ENCODE measurements at places on chromosomes 1 and 21.

- DNase-seq: no peak
These were observed 90.0 kb downstream of the PAPPA2 start for GRCh38 chr1:176552999-176553398.

DNA sequence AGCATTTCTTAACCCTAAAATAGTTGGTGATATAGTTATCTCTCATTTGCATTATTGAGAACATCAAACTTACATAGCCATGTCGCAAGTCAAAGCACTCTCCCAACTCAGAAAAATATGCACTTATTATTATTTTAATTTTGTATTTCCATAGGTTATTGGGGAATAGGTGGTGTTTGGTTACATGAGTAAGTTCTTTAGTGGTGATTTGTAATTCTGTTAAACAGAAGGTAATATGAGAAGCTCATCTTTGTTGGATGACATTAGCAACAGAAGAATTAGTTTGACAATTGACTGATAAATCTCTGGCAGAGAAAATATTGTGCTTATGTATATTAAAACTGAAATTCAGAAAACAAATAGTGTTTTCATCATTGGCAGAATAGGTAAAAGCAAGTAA lies 154.8 kb downstream of the NFIA start:
- DNase-seq: no peak

GRCh38 chr1:47231301-47232186 lies 481 bp downstream of the TAL1 start:
- DNase-seq: no peak

DNA sequence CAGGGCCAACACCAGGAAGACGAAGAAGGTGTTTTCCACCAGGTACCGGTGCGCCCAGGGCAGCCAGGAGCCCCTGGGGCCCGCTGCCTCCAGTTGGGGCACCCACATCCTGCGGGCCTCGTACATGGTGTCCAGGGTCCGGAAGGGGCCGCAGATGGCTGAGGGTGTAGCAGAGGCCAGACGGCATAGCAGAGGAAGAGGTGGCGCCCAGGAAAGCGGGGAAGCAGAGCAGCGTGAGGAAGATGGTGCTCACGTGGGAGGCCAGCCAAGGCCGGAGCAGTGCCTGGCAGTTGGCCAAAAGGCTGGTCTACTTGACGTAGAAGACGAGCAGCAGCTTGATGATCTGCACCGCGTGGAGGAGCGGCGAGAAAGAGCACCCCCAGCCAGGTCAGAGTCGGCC lies 40.4 kb downstream of the ZNF691 start:
- no peak for DNase-seq

DNA sequence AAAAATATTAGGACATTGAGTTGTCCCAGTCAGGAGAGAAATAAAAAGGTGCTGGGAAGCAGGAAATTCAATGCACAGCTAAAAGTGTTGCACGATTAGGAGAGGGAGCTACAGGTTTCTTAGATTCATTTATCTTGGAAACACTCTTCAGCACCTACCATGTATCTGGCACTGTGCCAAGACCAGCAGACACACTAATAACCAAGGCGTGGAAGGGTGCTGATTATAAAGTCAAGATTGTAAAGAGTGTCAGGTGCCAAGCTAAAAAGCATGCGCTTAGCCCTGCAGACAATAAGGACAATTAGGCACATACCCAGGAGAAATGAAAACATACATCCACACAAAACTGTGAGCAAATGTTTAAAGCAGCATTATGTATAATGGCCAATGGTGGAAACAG lies 129.9 kb downstream of the DSCAM start:
- DNase-seq: no peak

DNA sequence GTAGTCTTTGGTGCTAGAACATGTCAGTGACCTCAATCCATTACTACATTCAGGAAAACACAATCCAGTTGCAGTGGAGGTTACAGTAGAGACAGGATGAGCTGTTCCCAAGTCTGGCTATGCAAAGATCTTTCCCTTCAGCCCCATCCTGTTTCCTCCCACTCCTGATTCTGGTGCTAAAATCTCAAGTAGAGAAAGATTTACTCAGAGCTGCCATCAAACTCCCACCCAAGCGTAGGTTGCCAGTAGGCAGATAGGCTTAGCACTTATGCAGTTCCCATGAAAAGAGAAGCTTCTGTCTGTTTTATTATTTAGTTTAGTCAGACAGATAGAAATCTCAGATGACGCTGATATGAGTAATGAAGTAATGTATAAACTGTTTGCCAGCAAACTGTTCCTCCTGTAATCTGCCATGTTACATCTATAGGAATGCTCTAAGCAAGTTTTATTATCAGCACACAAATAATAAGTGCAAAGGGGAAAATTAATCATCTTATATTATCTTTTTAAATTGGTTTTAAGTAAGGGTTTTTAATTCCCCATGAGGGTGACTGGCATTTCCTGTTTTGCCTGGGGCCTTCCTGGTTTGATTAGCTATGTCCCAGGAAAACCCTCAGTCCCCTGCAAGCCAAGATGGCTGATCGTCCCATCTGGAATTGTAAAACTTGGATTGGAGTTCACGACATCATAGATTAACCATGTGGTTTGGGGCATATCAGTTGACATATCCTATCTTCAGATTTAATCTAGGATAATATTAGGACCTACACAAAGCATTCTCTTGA lies 188.3 kb upstream of the PALMD start:
- DNase-seq: no peak

GRCh38 chr1:19846338-19846737 lies 31.3 kb upstream of the RNF186 start:
- no peak for DNase-seq

GRCh38 chr1:5937373-5937857 lies 54.8 kb downstream of the NPHP4 start:
- no peak for DNase-seq

DNA sequence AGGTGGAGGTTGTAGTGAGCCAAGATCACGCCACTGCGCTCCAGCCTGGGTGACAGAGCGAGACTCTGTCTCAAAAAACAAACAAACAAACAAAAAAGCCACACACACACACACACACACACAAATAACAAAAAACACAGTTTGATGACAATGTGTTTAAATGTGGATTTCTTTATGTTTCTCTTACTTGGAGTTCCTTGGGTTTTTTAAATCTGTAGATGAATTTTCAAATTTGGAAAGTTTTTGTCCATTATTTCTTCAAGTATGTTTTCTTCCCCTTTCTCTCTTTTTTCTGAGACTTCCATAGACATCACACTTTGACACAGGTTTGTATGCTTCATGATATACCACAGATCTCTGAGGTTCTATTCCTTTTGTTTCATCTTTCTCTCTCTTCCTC lies 12.1 kb upstream of the PPIE start:
- no peak for DNase-seq

- no peak for DNase-seq
These were observed 21.3 kb upstream of the CEP85 start for GRCh38 chr1:26212726-26213125.

DNA sequence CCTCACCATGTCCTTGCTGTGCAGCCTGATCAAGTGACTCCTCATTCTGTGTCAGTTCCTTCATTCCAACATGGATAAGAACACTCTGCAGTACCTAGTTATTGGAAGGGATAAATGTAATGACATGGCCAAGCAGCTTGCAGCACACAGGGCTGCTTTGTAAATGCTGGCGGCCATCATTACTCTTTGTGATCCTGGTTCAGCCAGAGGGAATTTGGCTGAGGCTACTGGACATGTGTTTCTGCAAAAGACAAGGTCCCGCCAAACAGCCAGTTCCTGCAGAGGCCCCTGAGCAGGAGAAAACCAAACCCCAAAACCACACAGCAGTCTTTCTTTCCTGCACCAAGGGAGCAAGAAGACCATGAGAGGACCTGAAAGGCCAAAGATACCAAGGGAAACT lies 495.8 kb downstream of the AJAP1 start:
- DNase-seq: no peak

GRCh38 chr1:90402893-90403849 lies 313.9 kb downstream of the BARHL2 start:
- no peak for DNase-seq

DNA sequence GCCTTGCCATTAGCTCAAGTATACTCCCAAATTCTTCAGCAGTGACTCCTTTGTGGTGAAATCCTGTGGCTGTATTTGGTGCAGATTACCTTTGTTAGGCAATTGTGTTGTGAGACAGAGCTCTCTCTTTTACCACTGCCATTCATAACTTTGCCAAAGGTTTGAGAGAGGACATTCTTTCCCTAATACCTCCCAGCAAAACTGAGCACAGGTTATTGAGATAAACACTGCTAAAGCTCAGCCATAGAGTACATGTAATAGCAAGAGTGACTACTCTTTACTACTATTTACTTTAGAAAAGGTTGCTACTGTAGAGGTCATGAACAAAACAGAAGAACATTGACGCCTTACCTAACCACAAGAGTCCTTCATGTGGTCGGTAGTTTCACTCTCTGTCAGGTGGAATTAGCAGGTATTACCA lies 514.0 kb upstream of the ADAMTS5 start:
- DNase-seq: no peak

DNA sequence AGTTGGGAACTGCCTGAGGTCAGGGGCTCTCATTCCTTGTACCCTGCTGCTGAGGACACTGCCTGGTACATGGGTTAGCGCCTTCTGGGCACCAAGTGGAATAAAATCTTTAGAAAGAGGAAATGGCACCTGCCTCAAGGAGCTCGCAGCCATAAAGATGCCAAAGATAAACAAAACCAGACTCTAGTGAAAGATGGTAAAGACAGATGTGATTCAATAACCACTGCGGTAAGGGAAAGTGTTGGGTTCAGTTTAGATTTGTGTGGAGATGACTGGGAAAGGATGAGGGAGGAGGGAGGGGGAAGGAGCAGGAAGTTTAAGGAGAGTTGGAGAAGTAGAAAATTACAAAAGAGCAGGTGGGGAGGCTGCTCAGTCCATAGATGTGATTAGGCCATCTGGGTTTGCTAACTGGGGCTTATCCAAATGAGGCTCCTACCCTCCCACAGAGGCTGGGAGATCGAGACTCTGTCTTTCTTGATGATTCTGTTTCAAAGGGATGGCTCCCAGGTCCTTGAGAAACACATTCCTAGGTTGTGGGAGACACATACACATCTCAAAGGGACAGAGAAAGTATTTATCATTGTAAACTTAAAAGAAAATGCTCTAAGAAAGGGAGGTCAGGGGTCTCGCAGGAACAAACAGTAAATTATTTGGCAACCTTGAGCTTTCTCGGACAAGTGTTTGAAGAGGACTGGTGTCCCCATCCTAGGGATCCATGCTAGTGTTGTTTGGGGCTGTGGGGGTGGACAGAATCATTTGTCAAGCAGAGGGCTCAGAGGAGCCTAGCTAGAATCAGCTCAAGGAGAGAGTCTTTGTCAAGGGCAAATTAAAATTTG lies 65.7 kb upstream of the MORC3 start:
- no peak for DNase-seq

DNA sequence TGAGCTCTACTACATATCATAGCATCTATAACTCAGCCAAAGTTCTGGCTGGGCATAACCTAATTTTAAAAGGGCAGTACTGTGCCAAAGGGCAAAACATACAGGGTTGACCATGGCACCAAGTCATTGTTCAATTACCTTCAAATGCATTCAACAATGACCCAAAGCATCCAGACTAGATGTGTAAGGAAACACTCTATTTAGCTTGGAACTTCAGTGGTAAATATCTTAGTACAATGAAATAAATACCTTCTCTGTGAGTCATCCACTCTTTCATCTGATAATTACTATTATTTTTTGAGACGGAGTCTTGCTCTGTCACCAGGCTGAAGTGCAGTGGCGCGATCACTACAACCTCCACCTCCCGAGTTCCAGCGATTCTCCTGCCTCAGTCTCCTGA lies 70.0 kb downstream of the NVL start:
- no peak for DNase-seq

GRCh38 chr1:178565586-178565985 lies 52.7 kb downstream of the TEX35 start:
- DNase-seq: no peak

GRCh38 chr1:155983191-155984024 lies 5.1 kb upstream of the ARHGEF2 start:
- no peak for DNase-seq

- DNase-seq: no peak
These were observed 65.4 kb upstream of the ESRRG start for GRCh38 chr1:216788671-216789070.

DNA sequence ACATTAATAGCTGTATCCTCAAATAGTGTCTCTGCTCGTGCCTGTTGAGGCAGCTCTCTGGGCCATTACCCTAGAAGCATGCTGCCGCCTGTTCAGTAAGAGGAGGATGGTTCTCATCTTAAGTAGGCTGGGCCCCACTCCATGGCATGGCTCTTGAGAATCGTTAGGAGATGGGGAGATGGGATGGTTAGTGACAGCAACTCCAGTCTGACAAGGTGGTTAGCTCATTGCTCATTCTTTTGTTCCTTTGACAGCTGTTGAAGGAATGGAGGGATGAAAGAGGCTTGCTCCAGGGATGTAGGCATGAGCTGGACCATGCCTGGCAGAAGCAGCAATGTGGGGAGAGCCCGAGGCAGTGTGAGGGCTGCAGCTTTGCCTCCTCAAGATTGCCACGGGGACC lies 68.2 kb downstream of the MAP10 start:
- DNase-seq: no peak

DNA sequence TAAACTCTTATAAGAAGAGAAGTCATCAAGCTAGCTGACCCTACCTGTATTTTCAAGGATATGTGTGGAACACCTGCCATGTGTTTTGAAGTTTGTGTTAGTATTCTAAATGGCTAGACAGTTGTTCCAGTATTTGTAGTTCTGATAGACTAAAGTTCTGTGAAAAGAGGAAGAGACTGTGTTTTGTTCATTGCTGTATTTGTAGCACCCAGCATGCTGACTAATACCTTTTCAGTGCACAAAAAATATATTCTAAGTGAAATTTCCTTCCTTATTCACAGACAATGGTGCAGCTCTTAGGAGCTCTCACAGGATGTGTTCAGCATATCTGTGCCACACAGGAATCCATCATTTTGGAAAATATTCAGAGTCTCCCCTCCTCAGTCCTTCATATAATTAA lies 8.2 kb upstream of the METTL18 start:
- DNase-seq: no peak

- no peak for DNase-seq
These were observed 41.7 kb upstream of the ECE1 start for GRCh38 chr1:21331752-21332478.

Data from thoracic aorta (tissue), 2 donors.